Peyer's patch (tissue), 4 donors: ENCODE measurements at places on chromosomes 11 and 22. TPM values are rescaled to one million over a fixed set of nuclear protein-coding genes. Genes with fewer than 3 reads are reported as not detected.

DNA sequence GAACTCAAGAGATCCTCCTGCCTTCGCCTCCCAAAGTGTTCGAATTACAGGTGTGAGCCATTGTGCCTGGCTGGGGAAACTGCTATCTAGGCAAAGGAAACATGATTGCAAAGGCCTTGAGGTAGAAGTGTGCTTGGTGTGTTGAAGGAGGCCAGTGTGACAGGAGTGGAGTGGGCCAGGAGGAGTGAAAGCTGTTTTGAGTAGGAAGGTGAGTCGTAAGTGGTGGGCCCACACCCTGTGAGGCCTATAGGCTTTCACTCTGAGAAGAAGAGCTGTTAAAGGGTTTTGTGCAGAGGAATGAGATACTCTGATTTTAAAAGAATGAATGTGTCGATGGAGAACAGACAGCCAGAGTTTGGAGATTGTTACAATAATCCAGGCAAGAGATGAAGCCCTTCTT is 43.4 kb downstream of the WEE1 start:
- no peak for DNase-seq

GRCh38 chr11:77422687-77423086 is 51.2 kb downstream of the PAK1 start:
- no peak for DNase-seq

DNA sequence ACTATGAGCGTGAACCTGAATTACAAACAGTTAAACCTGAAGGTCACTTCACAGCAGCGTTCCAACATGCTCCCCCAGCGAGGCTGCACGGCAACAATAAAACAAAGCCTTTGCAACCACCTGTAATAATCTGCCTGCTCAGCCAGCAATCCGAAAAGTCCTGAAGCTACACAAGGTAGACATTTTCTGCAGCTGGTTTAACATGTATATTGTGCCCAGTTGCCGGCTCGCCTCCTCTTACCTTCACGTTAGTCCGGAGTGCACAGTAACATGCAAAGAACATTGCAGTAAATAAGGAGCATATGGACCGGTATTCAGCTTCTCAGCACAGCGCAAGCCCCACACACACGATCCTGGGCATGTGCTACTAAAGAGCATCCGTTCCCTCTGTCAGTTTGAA is 704.3 kb downstream of the DLG2 start:
- no peak for DNase-seq

GRCh38 chr22:37990862-37991261 is 6.5 kb upstream of the SOX10 start:
- DNase-seq, result no peak

CRYBB2 gene
- total RNA-seq, result not detected

OR5P2 gene
- not detected for total RNA-seq

LDHAL6A gene
- total RNA-seq, result not detected

HSPB2 gene
- total RNA-seq, result 2.5 TPM

INS gene
- total RNA-seq, result not detected
